NCI-H2107 (cell line): ENCODE measurements at places on chromosomes 1 and 21.

DNA sequence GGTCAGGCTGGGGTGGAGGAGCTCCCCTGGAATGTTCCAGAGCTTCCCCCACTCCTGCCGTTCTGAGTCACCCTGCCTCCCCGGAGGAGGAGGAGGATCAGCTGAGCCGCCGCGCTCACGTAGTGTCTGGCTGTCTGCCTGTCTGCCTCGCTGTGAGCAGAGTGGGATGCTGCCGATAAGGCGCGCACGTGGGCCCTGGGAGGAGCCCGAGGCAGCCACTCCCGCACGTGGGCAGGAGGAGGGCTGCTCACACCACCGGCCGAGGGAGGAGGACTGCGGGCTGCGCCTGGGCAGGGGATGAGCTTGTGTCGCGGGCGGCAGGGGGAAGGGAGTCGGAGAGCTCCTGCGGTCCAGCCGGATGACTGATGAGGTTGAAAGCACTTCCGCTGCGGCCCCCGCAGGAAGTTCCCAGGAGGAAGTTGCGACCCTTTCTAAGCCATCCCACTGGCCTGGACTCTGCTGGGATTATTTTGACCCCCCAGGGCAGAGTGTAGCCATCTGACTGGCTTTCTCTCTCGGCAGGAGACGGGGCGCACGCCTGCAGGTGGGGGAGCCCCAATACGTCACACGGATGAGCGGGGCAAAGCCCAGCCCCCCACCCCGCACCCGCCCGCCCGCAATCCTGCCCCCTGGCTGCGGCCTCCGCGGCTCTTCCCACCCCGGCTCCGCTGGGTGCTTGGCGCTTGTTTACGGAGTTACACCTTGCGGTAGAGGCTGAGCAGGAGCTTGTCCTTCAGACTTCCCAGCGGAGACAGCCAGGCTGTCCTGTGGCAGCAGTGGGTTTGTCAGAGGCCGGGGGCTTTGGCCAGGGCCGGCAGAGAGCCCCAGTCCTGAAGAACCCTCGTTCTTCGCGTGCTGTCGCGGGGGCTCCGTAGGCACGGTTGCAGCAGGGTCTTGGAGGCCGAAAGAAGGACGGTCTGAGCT lies 9.8 kb downstream of the PDXK start:
- peak; percentile 51 for DNase-seq

DNA sequence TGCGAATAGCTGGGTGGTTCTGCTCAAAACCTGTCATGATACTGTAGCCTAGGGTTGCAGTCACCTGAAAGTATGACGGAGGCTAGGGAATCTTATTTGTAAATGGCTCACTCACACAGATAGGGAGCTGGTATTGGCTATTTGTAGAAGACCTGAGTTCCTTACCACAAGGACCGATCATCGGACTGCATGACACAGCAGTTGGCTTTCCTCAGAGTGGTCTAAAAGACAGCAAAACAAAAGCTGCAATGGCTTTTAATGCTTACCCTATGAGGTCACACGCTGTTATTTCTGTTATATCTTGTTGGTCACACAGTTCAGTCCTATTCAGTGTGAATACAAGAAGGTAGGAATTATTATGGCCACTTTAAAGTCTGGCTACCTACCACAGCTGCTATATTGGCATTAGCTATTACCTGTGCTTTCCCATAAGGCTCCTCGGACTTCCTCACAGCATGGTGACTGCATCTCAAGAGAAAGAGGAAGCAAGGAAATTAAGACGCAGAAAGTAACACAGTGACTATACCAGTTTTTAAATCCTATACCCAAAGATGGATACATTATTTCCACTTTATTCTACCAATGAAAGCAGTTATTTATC lies 68.4 kb upstream of the LRRC7 start:
- DNase-seq, result no peak

GRCh38 chr1:151312411-151312810 lies 14.8 kb downstream of the PI4KB start:
- no peak for DNase-seq

- DNase-seq, result no peak
Measured at GRCh38 chr1:44821240-44821715, 13.0 kb downstream of the BTBD19 start.

DNA sequence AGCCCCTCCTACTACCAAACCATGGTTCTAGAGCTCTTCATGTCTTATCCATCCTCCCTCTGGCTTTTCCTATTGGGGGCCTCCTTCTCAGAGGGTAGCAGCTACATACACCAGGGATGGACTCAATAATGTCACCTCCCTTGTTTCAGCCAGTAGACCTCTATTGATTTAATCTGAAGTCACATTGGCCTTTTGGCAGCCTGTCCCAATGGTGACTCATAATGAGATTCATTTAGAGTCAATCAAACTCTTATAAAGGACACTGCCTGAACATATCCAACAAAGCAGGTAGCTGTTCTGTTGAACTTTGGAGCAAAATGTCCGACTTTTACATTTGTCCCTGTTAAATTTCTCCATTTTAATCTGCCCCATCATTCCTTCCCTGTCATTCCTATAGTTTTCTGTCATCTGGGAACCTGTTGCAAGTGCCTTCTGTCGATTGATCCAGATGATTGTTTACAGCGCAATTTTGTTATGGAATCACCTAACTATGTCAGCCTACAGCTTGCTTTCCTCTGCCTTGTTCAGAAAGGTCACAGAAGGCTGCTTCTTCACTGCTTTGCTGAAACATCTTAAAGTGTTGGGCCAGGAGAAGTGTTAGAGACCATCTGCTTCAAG lies 105.9 kb downstream of the ETS2 start:
- DNase-seq, result no peak

GRCh38 chr1:175341631-175342429 lies 149.3 kb upstream of the KIAA0040 start:
- no peak for DNase-seq

DNA sequence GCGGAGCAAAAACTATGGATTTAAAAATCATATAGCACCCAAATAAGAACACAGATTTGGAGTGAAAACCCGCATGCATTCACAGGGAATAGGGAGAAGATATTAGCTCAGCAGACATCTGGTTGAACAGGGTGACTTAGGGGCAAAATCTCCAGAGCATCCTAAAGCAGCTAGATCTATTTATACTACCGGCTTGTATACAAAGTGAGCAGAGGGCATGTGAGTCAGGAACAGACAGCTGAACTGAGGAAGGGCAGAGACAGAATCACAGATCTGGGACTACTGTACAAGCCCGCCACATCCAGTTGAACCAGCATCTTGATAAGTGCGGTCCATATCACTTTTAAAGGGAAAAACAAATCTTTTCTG lies 35.2 kb upstream of the EXOSC10 start:
- no peak for DNase-seq

- DNase-seq, result no peak
Measured at GRCh38 chr21:45050345-45050796, 24.0 kb upstream of the ADARB1 start.
